ENCODE measurements at places on chromosomes 5 and 9.

DNA sequence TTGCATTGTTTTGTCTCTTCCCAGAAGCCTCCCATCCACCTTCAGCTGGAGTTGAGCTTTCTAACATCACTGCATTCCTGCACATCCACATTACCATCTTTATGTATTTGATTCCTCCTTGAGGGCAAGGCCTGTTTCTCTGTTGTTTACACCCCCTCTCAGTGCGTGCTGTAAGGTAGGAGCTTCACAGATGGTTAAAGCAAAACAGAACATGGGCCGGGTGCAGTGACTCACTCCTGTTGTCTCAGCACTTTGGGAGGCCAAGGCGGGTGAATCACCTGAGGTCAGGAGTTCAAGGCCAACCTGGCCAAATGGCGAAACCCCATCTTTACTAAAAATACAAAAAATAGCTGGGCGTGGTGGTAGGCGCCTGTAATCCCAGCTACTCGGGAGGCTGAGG lies 110.9 kb downstream of the KCNIP1 start:
- DNase-seq = no peak

- DNase-seq = no peak
These were observed 300.3 kb downstream of the ZNF608 start for GRCh38 chr5:124446120-124446519.

- no peak for DNase-seq
These were observed 348.0 kb downstream of the NPR3 start for GRCh38 chr5:33059081-33059480.

DNA sequence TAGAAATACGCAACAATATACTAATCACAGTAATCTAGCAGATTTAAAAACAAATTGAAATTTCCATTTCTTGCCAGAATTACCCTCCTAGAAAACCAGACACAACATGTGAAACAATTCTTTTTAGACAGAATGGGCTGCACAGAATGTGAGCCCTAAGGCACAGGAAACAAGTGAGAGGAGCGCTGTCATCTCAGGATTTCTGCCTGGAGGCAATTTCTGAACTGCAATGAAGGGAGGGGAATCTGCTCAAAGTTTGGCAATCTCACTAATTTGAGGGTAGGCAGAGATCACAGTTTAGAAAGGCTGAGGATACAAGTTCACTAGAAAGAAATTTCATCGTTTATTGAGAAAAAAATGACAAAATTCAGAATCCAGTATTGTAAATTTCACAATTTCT lies 70.3 kb downstream of the INIP start:
- no peak for DNase-seq

DNA sequence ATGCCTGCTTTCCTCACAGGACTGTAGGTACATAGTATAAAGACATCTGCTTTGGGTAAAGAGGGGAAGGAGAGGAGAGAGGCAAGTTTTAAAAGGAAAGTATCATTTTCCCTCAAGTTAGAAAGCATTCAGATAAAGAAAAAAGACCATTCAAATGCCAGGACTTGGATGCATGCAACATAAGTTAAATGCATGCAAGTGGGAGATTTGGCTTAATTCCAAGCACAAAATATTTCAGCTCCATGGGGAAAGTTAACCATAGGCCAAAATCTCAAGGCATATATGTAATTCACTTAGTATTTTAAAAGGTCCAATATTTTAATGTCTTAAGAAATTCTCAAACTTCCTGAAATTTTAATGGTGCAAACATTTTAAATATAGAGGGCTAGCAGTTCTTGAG lies 36.4 kb downstream of the POU5F2 start:
- no peak for DNase-seq

Measured in NCI-H1930 (cell line).